ENCODE measurements at places on chromosomes 6 and 20. TPM values are rescaled to one million over a fixed set of nuclear protein-coding genes. Genes with fewer than 3 reads are reported as not detected.

Gene RCAN2
- total RNA-seq = 12.2 TPM

DNA sequence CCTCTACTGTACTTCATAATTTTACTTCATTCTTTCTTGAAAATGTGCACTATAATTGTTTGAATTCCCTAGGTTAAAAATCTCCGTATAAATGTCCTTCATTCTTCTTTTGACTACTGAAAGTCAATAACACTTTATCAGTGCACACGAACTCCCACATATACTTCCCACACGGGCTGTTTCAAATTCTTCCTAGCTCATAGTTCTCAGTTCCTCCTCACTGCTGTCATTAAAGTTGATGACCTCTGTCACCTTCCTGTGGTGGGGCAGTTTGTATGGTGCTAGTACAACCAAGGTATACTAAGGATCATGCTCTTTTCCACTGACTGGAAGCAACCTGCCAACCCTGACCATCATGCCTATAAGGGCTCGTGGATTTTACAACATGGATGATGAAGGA lies 40.0 kb upstream of the CD2AP start:
- DNase-seq = no peak

DNA sequence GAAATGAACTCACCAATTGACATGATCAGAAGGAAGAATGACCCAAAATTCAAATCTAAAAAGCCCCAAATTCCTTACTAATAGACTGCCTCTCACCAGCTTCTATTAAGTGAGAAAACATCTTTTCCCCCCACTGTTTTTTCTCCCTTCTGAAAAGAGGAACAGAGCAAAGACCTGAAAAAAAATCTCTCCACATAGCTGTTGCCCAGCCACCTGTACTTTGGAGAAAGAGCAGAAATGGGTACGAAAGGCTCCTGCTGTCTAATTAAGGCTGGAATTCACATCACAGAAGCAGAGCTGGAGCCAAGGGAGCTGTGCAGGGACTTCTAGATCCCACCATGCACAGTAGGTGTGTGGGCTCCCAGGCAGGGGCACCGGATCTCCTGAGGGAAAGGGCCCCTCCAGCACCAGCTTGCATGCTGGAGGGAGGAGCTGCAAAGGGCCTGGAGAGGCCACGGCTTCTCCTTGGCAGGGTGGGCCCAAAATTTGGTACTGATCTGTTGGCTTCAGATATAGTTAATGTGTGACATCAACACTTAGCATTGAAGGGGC lies 73.2 kb upstream of the DUSP22 start:
- DNase-seq = no peak

DNA sequence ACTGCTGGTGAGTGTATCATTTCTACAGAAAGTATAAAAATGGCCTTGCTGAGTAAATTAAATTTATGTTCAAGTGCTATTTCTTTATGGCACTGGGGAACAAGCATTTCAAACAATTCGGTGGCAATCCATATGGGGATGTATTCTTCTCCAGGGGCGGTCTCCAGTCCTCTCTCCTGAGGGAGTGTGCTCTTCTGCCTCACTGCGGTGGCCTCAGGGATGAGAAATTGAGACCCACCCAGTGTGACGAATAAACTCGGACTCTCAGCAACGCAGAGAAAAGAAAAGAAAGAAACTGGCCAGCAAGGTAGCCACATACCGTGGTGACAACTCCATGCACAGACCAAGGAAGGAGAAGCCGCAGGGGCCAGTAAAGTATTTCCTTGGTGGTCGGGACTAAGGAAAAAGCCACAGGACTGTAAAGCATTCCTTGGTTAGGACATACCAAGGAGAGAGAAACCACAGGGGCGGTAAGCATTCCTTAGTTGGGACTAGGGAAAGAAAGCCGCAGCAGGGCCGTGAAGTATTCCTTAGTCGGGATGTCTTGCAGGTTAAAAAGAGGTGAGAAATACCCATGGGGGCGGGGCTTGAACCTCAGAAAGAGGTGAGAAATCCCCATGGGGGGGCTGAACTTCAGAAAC lies 13.6 kb upstream of the GOPC start:
- DNase-seq = no peak

Data from upper lobe of left lung (tissue), 6 donors.